Central memory CD8-positive, alpha-beta T cell (primary cell): ENCODE measurements at places on chromosomes 7 and 10.

DNA sequence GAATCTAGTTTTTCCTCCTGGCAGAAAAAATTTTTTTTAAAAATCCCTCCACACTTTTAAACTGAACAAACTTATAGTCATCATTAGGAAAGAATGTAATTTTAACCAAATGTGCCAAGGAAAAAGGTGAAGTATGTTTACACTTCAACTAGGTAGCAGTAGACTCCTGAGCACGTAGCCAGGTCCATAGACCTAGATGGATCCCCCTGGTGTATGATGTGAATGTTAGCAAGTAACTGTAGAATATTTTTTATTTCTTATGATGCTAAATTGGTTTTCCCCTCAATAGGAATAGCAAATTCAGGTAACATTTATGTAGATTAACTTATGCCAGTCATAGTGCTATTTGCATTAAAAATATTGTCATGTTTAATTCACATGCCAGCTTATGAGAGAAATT, 19.6 kb downstream of the CABCOCO1 start:
- DNase-seq: no peak

GRCh38 chr10:76038696-76039095, 607.3 kb downstream of the LRMDA start:
- DNase-seq: no peak

DNA sequence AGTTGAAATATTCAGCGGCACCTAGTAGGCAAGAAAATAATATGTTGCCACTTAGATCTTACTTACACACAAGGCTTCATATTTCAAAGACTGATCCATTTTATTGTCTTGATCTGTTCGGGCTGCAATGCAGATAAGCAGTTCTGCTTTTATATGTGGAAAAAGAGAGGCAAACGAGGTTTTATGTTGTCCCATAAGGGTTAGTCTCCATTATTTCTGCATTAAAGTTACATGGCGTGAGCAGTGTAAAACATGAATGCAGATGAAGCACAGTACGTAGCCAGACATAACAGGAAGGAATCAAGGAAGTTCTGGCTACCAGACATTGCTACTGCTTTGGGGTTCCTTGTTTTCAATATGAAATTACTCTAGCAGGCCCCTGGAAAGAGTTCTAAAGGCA, 224.8 kb downstream of the BBS9 start:
- no peak for DNase-seq

DNA sequence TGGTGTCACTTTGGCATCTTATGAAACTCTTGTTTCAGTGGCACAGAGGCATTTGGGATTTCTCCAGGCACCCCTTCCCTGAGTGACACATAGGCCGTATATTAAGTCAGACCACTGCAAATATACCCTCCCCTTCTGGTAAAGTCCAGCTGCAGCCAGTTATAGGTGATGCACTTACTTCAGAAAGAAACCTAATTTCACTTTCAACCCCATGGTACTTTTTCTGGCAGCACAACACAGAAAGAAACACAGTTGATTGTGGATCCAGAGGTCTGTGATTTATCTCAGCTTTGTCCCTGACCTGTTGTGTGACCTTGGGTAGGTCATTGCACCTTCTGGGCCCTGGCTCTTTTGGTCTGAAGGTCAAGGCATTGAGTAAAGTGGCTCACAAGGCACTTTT, 173.2 kb downstream of the BUB3 start:
- DNase-seq: no peak

DNA sequence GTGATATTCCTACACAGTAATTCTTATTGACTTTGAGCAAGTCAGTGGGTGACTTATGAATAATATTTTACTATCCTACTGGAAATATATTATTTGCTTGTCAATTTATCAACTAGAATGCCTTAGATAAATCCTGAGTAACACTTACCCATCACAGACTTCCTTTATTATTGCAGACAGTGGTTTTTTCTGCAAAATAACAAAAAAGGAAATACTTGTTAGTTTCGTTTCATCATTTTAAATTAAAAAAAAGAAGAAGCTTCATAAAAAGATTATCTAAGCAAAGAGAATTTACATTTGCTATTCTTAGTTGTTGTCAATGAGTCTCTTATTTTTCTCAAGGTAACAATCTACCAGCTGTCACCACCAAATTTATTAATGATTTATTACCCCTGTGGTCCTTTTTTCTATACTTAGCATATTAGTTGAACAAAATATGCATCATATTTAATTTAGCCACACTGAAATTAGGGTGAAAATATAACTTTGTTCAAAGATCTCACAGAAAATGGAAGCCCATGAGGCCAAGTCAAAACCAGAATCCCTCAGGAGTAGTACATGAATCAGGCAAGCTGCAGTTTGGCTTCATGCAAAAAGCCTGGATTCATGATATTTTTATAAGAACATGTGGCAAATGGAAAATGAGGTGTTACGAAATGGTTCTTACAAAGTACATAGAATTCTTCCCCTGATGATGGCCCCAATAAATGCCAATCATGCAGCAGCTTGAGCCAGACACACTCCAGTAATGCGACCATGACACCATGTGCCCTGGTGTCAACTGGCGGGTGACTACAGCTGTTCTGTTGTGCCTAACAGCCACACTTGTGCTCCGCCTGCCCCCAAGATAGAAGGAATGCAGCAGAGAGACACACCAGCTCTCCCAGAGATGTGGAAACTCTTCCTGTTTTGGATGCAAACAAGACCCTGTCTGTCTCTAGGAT, 132.6 kb downstream of the ELMO1 start:
- no peak for DNase-seq

DNA sequence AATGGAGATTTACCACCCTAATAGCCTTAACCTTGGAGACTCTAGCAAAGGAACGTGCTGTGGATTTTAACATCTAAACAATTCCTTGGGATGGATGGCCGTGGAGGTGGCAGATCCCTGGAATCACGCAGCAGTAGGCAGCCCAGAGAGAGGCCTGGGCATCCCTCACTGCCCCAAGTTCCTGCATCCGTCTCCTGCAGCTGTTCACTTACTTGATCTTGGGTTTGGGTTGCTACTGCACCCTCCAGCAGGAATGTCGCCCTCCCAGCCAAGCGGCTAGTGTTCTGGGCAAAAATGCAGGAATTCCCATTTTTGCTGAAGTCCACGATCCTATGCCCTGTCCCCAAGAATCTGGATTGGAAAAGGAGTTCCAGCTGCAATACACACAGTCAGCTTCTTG, 166.7 kb upstream of the SH2B2 start:
- DNase-seq: no peak

DNA sequence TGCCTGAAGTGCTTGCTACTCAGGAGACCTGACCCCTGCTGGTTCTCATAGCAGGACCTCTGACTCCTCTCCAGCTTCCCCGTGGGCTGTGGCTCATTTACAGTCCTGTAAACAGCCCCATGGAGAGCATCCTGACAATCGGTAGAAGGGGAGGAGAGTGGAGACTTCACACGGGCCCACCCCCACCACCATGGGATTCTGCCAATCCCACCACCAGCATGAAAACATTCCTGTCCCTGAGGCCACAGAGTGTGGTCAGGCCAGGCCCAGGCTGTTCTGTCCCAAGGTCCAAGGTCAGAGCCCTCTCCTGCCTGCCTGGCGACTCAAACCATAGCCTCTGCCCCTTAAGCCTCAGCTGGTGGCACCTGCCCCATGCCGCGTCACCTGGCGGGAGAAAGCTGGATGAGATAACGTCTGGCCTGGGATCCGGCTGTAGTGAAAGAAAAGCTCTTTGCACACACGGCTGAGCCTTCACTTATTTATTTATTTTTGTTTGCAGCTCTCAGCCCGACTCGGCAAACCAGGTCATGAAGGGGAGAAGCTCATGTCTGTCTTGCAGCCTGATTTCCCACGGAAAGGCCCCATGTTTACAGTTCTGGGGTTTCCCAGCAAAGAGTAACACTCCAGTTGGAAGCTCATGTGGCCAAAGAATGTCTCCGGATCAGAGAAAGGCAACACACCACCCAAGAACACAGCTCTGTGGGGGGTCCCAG, 293.6 kb upstream of the ZMIZ1 start:
- no peak for DNase-seq

DNA sequence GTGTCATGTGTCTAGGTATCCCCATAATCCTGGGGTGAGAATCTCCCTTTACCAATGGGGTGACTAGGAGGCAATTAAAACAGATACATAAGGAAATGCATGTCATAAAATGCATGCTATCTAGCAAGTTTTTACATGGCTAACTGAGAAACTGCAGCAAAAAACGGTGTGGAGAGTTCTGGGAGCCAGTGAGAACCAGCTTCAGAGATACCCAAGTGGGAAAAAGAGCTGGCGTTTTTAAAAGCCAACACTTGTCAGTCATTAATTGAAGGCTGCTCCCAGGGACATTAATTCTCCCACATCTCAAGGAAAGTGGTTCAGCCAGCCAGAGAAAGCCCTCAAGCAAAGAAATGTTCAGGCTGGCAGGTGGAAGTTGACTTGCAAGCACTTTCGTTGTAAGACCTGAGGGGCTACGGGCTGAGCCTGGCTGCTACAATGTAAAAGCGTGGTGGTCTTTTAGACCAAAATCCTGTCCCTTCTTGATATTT, 28.1 kb downstream of the ST8SIA6 start:
- DNase-seq: no peak

GRCh38 chr10:93081834-93082233, 8.1 kb downstream of the CYP26A1 start:
- no peak for DNase-seq

DNA sequence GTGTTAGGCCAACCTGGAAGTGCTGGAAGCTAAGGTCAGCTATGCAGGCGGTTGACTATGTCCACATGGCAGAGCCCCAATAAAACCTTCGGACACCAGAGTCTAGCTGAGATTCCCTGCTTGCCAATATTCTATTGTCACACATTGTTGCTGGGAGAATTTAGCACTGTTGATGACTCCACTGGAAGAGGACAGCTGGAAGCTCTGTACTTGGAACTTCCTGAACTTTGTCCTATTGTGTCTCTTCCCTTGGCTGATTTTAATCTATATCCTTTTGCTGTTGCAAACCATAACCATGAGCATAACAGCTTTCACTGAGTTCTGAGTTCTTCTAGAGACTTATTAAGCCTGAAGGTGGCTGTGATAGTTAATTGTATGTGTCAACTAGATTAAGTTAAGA, 12.0 kb downstream of the XRCC2 start:
- DNase-seq: no peak

- no peak for DNase-seq
Observed at GRCh38 chr10:8014649-8015048, 39.8 kb upstream of the GATA3 start.

DNA sequence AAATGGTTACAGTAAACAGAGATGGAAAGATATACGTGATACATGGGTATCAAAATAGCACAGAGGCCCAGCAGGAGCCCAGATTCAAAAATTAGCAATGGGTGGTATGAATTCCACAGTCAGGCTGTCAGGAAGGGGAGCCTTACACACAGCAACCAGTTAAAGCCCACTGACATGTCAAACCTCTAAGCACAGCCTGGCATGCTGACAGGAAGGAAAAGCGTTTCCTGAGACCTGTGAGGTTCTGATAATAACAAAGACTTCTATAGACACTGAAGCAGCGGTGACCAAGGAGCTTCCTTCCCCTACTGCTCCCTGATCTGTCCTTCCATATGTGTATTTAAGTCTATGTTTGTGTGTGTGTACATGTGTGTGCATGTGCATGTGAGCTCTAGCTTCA, 89.9 kb downstream of the PHYHIPL start:
- DNase-seq: no peak

DNA sequence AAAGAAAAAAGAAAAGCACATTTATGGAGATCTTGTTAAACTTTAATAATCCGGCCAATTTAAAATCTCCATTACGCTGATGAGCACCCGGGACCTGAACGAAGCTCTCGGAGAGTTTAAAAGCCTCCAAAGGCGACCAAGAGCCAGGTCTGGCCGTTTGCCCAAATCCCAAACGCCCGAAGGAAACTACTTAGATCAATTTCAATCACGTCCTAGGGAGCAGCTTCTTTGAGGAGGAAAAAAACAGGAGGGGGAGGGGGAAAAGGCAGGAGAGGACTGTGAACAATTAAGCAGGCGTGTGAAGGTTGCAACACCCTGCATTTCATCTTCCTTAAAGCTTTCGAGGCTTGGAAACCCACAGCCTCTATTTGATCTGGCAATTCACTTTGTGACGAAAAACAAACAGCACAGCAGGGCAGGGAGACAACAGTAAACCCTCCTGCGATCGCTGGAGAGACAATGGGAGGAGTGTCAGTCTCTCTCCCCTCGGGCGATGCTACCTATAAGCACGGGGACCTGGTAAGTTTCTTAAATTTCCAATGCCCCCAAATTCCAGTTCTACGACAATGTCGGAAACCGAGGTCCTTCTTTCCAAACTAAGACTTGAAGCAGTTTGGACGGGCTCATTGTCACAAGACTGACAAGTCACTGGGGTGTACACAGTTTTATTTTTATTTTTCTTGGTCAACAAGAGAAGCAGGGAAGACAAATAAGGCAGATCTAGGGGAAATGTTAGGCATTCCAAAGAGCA, 1.2 kb downstream of the KLF6 start:
- peak; percentile 58 for DNase-seq

GRCh38 chr10:37860494-37861190, 3.2 kb upstream of the ZNF248 start:
- no peak for DNase-seq

DNA sequence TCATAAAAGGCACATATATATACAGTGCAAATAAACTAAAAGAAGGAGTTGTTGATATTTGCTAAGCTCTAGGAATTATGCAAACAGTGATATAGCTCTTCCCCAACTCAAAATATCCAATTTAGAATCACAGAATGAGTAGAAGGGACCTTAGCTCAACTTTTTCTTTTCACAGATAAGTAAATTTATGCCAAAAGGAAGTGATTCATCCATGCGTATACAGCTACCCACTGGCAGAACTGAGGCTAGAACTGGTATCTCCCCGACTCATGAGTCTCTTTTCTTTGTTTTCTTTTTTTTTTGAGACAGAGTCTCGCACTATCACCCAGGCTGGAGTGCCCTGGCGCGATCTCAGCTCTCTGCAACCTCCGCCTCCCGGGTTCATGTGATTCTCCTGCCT, 54.2 kb upstream of the SVIL start:
- DNase-seq: no peak

DNA sequence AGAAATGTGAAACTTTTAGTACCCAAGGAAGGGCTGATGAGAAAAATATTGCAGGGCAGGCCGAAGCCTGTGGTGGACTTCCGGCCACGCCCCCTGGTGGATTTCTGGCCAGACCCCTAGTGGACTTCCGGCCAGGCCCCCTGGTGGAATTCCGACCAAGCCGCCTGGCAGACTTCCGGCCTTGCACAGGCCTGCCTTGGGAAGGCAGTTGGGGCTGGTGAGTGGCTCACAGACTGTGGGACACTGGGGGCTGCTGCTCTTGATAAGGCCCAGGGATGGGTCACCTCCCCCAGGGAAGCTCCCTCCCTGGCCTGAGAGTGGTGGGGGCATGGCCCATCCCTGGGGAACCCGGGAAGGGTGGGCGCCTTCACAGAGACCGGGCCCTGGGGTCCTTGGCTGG, 116.4 kb upstream of the MKI67 start:
- DNase-seq: no peak

DNA sequence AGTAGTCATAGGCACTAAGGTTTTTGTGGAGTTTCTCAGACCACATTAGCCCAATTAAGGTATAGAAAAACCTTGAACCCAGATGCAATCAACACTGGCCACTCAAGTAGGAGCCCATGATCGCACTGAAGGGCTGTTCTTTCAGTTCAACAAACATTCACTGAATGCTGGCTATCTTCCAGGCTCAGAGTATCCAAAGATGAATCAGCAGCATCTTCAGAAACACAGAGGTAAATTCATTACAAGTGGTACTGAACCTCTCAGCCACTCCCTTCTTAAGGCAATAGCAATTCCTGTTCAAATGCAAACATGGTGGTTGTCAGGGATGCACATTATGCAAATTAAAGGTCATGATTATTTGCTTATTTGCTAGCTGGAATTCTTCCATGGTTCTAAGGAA, 17.1 kb downstream of the KCNK18 start:
- no peak for DNase-seq

- DNase-seq: no peak
Observed at GRCh38 chr10:88243836-88244730, 339.0 kb downstream of the RNLS start.
